ENCODE measurements at places on chromosomes 3 and 15.

- DNase-seq, result no peak
- no peaks in the 10 kb centered on the region for H3K4me1 ChIP-seq
Measured at GRCh38 chr3:180011927-180012326, 24.8 kb downstream of the PEX5L start.

- H3K27ac ChIP-seq, result no peak overlapping the region
- no peaks in the 10 kb centered on the region for H3K4me1 ChIP-seq
- DNase-seq, result no peak
- H3K36me3 ChIP-seq, result no peaks in the 10 kb centered on the region
- H3K4me3 ChIP-seq, result no peak overlapping the region
- no peaks in the 10 kb centered on the region for H3K27me3 ChIP-seq
Measured at GRCh38 chr3:45803252-45803935, 7.1 kb upstream of the SLC6A20 start.

- peaks cover 15% of the 10 kb centered on the region for H3K4me1 ChIP-seq
- no peaks in the 10 kb centered on the region for H3K36me3 ChIP-seq
- no peaks in the 10 kb centered on the region for H3K27me3 ChIP-seq
Measured at GRCh38 chr15:99929266-99929665, 196.0 kb upstream of the LYSMD4 start.

DNA sequence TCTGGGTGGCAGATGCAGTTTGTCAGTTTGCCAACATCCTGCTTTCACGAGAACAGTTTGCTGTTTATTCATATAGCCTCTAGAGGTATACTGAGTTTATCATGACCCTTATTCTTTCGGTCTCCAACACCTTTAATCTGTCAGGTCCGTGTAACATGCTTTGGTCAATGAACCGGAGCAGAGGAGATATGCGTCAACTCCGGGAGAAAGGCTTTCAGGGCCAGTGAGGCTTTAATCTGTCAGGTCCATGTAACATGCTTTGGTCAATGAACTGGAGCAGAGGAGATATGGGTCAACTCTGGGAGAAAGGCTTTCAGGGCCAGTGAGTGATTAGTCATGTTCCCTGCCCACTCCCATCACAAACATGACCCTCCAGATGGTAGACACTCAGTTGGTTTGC lies 16.9 kb upstream of the GPD1L start:
- no peak overlapping the region for H3K4me3 ChIP-seq
- H3K4me1 ChIP-seq, result peaks cover 3% of the 10 kb centered on the region
- DNase-seq, result no peak

DNA sequence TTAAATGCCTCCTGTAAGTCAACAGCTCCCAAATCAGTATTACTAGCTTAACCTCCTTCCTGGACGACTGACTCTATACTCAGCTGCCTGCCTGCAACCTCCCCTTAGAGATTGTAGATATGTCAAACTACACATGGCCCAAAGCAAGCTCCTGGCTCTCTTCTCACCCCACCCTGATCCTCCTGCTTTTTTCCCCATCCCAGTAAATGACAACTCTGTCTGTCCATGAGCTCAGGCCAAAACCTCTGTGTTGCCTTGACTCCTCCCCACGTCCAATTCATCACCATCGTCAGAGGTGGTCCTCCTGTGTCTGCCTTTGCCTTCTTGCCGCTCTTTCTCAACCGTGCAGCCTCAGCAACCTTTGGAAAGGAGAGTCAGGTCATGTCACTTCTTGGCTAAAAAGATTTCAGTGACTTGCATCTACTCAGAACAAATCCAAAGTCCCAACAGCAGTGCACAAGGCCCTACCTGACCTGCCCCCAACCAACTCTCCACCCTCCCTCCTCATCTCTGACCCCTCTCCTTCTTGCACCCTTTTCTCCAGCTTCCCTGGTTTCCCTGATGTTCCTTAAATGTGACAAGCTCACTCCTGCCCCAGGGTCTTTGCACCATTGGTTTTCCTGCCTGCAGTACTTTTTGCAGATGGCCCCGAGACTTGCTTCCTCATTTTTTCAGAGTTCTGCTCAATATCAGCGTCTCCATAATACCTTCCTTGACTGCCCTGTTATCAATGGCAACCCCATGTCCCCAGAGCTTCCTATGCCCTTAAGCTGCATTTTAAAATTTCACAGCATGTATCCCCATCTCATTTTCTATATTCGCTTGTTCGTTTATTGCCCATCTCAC lies 52.8 kb downstream of the LSM3 start:
- peaks cover 7% of the 10 kb centered on the region for H3K4me1 ChIP-seq
- H3K4me3 ChIP-seq, result no peak overlapping the region
- no peak overlapping the region for H3K27ac ChIP-seq
- no peaks in the 10 kb centered on the region for H3K36me3 ChIP-seq
- H3K27me3 ChIP-seq, result no peaks in the 10 kb centered on the region

- peaks cover 35% of the 10 kb centered on the region for H3K4me1 ChIP-seq
- H3K27me3 ChIP-seq, result no peaks in the 10 kb centered on the region
- H3K27ac ChIP-seq, result peak overlapping the region; percentile 59
- no peak for DNase-seq
- no peaks in the 10 kb centered on the region for H3K36me3 ChIP-seq
Measured at GRCh38 chr15:91941871-91942658, 88.6 kb downstream of the SLCO3A1 start.

GRCh38 chr3:141913150-141913811 lies 36.8 kb downstream of the ATP1B3 start:
- no peak for DNase-seq
- H3K27ac ChIP-seq, result no peak overlapping the region
- H3K4me1 ChIP-seq, result no peaks in the 10 kb centered on the region
- no peak overlapping the region for H3K4me3 ChIP-seq
- peaks cover 19% of the 10 kb centered on the region for H3K36me3 ChIP-seq

GRCh38 chr3:65425880-65426279 lies 612.8 kb downstream of the MAGI1 start:
- H3K36me3 ChIP-seq, result no peaks in the 10 kb centered on the region
- DNase-seq, result no peak
- no peaks in the 10 kb centered on the region for H3K4me1 ChIP-seq

GRCh38 chr3:184820525-184820924 lies 8.6 kb downstream of the VPS8 start:
- H3K4me3 ChIP-seq, result no peak overlapping the region
- H3K27me3 ChIP-seq, result no peaks in the 10 kb centered on the region
- peaks cover 4% of the 10 kb centered on the region for H3K36me3 ChIP-seq
- H3K27ac ChIP-seq, result no peak overlapping the region

DNA sequence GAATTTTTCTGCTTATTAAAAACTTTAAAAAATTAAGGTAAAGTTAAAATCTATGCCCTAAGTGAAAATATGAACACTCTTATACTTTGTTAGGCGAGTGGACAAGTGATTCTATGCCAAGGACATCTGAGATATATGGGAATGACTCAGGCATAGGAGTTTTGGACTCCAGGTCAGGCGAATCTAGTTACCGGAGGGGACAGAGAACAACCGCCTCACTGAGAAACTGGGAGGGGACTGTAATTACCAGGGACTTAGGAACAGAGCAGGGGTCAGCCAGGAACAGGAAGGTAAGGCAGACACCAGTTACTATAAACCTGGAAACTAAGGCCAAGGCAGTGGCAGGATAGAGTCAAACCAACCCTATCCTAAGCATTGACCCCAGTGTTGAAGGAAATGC lies 16.8 kb upstream of the ATP1B3 start:
- no peak overlapping the region for H3K27ac ChIP-seq
- no peak overlapping the region for H3K4me3 ChIP-seq
- no peaks in the 10 kb centered on the region for H3K27me3 ChIP-seq
- no peak for DNase-seq
- no peaks in the 10 kb centered on the region for H3K4me1 ChIP-seq

GRCh38 chr3:102400766-102401165 lies 34.0 kb upstream of the ZPLD1 start:
- H3K36me3 ChIP-seq, result no peaks in the 10 kb centered on the region
- H3K27ac ChIP-seq, result no peak overlapping the region
- no peaks in the 10 kb centered on the region for H3K27me3 ChIP-seq
- no peak overlapping the region for H3K4me3 ChIP-seq
- DNase-seq, result no peak

- no peak overlapping the region for H3K4me3 ChIP-seq
- no peak overlapping the region for H3K27ac ChIP-seq
- DNase-seq, result no peak
- H3K36me3 ChIP-seq, result no peaks in the 10 kb centered on the region
- no peaks in the 10 kb centered on the region for H3K4me1 ChIP-seq
Measured at GRCh38 chr15:62940755-62941361, 101.7 kb upstream of the TPM1 start.

DNA sequence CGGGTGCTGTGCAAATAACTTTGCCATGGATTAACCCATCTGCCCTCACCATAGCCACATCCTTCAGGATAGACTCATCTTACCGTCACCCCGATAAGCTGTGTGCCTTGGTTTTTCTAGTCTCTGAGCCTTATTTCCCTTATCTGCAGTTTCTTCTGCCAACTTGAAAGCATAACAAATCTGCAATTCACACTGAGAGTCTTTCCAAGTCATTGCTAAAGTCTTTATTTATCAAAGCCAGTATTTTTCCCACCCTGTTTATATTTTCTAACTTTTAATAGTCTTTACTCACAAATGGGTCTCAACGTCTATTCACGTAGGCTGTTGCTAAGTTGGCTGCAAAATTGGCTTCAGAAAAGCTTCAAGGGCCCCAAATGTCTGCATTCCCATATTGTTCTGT lies 61.6 kb upstream of the SUCLG2 start:
- H3K27me3 ChIP-seq, result no peaks in the 10 kb centered on the region
- no peak overlapping the region for H3K4me3 ChIP-seq
- no peaks in the 10 kb centered on the region for H3K36me3 ChIP-seq
- H3K4me1 ChIP-seq, result no peaks in the 10 kb centered on the region
- H3K27ac ChIP-seq, result no peak overlapping the region

GRCh38 chr3:15601046-15601398 lies 347 bp downstream of the HACL1 start:
- H3K27ac ChIP-seq, result peak overlapping the region; percentile 80
- peak overlapping the region; percentile 92 for H3K4me3 ChIP-seq
- H3K27me3 ChIP-seq, result no peaks in the 10 kb centered on the region
- no peak for DNase-seq
- H3K36me3 ChIP-seq, result peaks cover 27% of the 10 kb centered on the region

- peak; percentile 64 for DNase-seq
- no peak overlapping the region for H3K27ac ChIP-seq
- H3K4me3 ChIP-seq, result no peak overlapping the region
- H3K4me1 ChIP-seq, result no peaks in the 10 kb centered on the region
- H3K27me3 ChIP-seq, result no peaks in the 10 kb centered on the region
Measured at GRCh38 chr3:18499301-18499700, 74.2 kb upstream of the SATB1 start.

DNA sequence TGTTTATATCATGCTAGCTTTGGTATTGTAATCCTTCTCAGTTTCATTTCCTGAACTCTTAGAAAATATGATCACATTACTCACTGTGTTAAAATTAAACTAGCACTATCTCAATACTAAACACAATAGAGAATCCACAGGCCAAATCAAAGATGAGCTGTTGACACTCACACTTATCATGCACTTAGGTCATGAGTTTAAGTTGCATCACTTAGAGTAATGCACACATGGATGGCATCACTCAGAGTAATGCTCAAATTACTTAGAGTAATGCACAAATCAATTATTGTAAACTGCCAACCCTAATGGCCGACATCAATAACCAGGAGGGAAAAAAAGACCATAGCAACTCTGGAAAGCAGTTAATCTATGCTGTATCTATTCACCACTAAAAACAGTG lies 40.0 kb upstream of the MCF2L2 start:
- H3K27ac ChIP-seq, result no peak overlapping the region
- no peak for DNase-seq
- H3K27me3 ChIP-seq, result no peaks in the 10 kb centered on the region
- H3K4me3 ChIP-seq, result no peak overlapping the region

DNA sequence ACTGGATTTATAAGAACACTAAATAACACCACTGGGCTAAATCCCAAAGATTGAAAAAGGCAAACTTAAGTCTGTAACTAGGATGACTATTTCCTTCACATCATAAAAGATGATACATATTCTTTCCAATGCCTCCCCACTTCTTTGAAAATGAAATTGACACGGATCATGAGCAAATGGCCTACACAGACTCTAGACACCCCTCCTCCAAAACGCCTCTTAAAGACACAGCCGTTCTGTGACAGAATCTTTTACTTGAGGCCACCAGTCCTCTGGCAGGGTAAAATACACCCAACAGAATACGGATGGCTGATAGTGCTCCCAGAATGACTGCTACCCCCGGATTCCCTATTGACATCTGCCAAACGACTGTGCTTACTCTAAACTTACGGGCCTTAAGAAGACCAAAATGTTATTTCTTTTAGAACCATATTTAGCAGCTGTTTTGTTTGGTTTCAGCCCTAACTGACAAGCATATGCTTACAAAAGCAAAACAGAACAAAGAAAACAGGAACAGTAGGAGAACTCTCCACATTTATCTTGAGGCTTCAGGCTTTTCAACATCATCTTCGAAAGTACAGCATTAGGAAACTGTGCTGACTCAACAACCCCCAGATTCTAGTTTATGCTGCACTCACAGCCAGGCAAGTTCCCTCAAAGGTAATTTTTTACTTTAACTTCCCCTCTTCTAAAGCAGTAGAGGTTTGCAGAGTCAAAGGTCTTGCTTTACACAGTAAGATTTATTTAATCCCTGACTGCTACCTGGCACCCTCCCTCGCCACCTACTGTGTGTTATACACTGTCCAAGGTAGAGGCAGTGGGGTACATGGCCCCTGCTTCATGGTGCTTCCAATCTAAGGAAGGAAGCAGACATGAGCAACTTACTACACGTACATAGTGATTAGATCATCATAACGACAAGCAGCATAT lies 84.3 kb downstream of the TNIK start:
- H3K4me3 ChIP-seq, result no peak overlapping the region
- no peaks in the 10 kb centered on the region for H3K27me3 ChIP-seq
- peaks cover 3% of the 10 kb centered on the region for H3K4me1 ChIP-seq
- no peak for DNase-seq
- H3K36me3 ChIP-seq, result no peaks in the 10 kb centered on the region

- H3K4me3 ChIP-seq, result no peak overlapping the region
- no peak for DNase-seq
- no peaks in the 10 kb centered on the region for H3K4me1 ChIP-seq
- H3K36me3 ChIP-seq, result no peaks in the 10 kb centered on the region
- H3K27me3 ChIP-seq, result no peaks in the 10 kb centered on the region
Measured at GRCh38 chr15:60673918-60674558, 195.1 kb upstream of the ICE2 start.

DNA sequence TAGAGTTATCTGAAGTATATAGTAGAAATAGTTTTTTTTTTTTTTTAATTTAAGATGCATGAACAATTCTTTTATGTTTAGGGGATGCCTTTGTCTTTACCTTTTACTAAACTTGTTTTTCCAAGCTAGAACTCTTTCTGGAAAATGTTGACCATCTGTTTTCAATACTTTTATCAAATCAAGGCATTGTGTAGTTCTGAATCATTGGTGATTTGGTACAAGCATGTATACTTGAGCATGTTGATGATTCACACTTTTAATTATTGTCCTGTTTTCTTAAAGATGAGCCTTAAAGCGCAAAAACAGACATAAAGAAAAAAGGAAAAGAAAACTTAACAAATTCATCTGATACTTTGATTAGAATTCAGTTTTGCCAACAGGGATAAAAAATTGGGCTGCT lies 28.3 kb downstream of the PDCD6IP start:
- DNase-seq, result no peak
- no peaks in the 10 kb centered on the region for H3K4me1 ChIP-seq

GRCh38 chr3:101936419-101937356 lies 87.4 kb downstream of the NFKBIZ start:
- peak overlapping the region; percentile 28 for H3K27ac ChIP-seq
- H3K4me1 ChIP-seq, result peaks cover 6% of the 10 kb centered on the region
- H3K36me3 ChIP-seq, result no peaks in the 10 kb centered on the region
- H3K27me3 ChIP-seq, result no peaks in the 10 kb centered on the region
- no peak for DNase-seq

All from natural killer cell (primary cell).